ENCODE measurements at places on chromosomes 16 and 17.

DNA sequence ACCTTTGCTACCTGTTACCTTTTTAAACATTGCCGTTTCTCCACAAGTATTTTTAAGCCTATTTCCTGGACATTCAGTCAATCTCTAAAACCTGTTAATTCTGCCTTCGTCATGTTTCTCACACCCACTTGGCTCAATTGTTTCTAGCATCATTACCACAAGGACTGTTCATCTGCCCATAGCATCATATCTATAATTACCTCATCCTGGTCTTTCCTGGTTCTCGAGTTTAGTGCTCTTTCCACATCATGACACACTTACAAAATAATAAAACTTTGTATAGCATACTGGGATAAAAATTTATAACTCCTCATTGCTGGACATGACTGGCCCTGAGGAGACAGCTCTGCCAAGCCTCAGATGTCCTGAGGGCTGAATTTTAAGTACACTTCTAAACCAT lies 104.8 kb downstream of the CYB561 start:
- DNase-seq: no peak

DNA sequence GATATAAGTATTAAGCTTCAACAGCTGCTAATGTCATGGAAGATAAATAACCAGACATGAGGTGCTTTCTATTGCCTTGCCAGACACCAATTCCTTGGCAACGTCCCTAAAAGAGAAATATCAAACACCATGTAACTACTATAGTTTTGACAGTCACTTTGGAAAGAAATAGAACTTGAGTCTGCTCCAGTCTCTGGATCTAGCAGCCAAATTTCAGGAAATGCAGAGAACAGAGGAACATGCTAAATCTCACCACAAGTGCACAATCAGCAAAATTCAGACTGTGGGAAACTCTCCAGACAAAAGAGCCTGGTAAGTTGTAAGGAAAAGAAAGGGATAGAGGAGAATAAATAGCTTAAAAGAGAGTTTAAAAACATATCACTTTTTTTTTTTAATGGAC lies 28.4 kb upstream of the TANC2 start:
- DNase-seq: no peak

GRCh38 chr17:5035315-5035714 lies at the start of gene SLC52A1:
TSS of gene SLC52A1 (minus strand) at chr17:5035426. CDS start at chr17:5034606, 820 bp downstream.
- DNase-seq: no peak

- no peak for DNase-seq
Measured at GRCh38 chr16:74825016-74825415, 50.4 kb upstream of the FA2H start.

GRCh38 chr17:42034059-42034458 lies 14.2 kb downstream of the NKIRAS2 start:
- DNase-seq: no peak

DNA sequence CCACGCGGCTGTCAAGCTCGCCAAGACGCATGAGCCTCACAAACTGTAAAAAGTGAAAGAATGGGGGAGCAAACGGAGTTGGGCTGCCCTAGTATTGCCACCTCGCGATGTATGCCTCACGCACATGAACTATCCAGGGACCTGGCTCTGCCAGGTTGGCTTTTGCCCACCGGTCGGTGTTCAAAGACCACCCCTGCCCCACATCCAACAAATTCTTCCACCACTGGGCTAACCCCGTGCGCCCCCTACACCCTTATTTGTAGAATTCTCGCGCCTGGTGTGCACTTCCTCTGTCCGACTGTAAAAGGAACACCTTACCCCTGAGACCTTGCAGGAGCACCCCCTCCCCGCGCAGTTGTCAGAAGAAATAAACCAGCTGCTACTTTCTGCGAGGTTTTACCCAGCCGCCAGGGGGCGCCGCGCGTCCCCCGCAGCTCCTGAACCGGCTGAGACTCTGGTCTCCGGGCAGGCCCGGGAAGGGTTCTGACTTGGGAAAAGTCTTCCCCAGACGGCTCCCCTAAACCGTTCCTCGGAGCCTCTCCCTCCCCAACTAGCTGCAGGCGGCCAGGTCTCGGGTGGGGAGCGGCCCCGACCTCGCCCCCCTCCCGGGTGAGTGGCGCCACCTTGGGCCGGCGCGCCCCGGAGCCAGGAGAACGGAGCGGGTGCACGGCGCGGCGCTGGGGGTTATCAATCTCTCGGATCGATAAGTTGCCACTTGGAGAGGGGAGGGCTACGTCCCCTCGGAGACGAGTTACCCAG lies 1.7 kb upstream of the ZNF423 start:
- DNase-seq: peak; percentile 47

DNA sequence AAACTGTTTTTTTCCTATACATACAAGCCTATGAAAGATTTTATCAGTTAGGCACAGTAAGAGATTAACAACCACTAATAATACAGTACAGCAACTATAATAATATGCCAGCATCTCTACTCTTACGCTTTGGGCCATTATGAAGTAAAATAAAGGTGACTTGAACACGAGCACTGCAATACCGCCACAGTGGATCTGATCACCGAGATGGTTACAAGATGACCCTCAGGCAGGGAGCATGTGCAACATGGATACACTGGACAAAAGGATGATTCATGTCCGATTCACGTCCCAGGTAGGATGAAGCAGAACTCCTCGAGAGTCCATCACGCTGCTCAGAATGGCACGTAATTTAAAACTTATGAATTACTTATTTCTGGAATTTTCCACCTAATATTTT lies 10.5 kb downstream of the PELP1 start:
- no peak for DNase-seq

- DNase-seq: no peak
Measured at GRCh38 chr17:82507631-82508175, 11.8 kb upstream of the FOXK2 start.

DNA sequence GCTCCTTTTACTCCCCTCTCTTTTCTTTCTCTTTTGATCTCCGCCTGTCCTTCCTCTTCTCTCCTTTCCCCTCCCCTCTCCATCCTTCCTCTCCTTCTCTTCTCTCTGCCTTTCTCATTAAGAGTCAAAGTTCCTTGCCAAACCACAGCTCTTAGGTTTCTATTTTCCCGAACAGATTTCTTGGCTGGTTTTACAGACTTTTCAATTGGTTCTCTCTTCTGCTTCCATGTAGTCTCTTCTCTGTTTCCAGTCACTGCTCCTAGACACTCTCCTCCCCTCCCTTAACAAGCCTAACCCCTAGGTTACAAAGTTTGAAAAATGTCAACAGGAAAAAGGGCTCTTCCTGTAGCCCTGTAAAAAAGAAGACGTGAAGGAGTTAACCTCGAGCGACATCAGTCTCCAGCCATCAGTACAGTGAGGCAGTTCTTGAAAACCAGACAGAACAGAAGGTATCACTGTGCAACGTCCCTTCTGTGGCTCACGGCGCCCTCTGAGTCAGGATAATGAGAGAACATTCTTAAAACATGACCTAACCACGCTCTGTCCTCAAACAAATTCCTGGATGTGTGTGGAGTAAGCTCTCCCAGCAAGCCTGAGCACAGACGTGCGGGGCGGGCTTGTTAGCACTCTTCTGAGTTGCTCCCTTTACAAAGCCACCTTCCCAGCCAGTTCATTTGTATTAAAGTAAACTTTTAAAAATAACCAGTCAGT lies 11.6 kb upstream of the MARCHF10 start:
- no peak for DNase-seq

DNA sequence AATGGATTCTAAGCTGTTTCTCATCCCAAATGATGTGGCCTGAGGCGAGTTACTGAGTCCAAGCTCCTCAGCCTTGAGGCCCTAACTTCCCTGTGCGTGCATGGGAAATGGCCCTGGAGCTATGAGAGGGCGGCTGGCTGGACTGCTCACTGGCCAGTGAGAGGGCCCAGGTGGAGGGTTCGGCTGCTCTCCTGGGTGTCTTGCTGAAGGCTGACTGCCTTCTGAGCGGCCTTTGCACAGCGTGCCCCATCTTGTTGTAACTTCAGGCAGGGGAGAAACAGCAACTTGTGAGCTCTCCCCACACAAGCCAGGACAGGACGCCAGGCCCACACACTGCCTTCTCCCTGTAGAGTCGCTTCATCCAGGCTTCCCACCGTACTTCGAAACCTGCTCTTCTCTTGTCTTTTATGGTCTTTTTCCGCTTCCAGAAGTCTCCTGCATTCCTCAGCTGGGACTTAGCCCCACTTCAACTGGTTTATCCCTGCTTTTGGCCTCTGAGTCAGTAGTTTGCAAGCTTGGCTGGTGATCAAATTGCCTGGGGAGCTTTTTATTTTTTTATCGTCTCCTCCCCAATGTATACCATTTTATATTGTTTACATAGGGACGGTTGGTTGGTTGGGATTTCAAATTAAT lies 13.3 kb downstream of the CDH3 start:
- no peak for DNase-seq

GRCh38 chr17:16880121-16880842 lies 91.6 kb downstream of the TNFRSF13B start:
- DNase-seq: no peak

DNA sequence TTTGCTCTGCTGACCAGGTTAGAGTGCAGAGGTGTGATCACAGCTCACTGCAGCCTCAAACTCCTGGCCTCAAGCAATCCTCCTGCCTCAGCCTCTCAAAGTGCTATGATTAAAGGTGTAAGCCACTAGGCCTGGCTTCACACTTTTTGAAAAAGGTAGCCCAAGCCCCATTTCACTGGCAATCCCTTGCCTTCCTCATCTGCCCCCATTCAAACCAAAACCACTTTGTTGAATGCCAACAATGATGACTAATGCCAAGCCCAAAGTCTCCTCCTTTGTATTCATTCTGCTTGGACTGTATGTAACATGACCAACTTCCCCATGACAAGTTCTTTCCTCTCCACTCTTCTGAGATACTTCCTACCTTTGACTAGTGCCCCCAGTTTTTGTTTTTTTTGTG lies 33.1 kb downstream of the N4BP1 start:
- DNase-seq: no peak

DNA sequence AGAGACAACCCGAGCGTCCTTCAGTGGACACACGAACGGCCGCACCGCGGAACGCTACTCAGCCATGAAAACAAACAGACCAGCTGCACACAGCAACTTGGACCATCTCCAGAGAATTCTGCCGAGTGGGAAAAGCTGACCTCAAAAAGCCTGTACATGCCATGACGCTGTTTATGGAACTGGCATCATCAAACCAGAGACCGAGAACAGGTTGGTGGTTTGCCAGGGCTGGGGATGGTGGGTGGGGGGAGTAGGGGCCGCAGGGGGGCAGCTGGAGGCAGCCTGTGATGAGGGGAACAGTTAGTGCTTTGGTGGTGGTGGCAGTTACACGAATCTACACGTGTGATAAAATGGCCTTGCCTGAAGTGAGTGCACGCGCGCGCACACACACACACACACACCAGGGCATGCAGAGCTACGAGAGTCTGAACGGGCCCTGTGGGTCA lies 169.8 kb downstream of the LAT start:
- DNase-seq: no peak

DNA sequence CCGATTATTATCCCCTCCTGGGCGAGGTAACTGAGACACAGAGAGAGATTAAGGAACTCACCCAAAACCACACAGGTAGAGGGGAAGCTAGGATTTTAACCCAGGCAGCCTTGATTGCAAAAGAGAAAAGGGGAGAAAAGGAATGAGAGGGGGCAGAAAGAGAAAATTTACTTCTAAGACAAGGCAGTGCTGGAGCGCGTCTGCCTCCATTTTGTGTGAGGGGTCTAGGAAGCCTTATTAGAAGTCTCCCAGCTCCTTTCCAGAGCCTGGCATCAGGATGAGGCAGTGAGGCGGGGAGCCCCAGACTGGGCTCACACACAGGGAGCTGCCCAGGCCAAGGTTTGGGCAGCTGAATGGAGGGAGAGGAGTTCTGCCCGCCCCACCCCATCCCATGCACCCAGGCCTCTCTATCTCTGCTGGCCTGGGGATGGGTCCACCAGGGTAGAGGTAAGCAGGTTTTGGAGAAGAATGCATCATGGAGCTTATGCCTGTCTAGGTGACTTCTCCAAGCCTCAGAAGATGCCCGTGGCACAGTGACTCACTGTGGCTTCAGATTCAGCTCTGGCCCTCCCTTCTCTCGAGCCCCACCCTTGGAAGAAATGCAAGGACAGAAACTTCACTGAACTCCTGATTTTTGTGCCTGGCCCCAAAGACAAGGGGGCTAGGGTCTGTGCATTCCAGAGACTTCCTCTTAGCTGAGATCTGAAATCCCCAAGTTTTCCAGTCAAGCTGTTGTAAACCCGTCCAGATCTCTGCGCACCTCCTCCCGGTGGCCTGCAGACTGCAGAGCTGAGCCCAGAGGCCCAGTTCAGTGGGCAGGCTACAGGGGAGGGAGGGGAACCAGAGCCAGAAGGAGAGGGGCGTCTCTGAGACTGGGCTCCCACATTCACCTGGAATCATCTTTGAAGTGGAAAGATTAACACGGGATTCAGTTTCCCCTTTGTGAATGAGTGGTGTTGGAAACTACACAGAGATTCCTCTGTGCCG lies 95.1 kb upstream of the CDH5 start:
- DNase-seq: no peak

- DNase-seq: no peak
Measured at GRCh38 chr16:88734361-88734728, 28.0 kb downstream of the CTU2 start.

DNA sequence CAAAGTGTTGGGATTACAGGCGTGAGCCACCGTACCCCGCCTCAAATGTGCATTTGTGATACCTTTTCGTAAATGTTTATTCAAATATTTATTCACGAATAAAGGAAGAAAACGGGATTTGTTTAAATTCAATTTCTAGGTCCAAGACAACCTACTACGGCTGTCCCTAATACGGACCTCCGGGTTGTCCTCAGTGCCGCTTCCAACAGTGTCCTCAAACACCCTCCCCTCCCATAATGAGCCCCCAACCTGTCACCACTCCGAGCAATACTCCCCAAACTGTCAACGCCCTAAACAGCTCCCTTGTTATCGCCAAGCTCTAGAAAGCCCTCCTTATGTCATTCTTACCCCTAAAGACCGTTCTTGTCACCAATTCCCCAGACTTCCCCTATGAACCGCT lies 539 bp upstream of the GABARAPL2 start:
- no peak for DNase-seq

DNA sequence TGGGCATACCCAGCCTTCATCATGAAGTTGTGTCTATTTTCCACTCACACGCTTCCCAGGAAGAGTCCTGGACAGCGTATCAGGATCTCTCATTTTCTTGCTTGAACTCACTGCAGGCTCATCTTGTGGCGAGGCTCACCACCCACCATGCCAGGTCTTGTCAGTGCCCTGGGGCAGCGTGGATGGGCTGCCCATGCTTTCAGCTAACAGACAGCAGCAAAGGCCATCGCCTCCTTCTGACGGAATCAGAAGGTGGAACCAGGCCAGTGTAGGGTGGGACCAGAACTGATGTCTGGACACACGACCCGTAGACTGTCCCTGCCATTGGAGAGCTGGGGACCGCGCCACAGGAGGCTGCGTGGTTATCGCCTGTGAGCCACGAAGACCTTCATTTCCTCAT lies 169.4 kb downstream of the FOXL1 start:
- no peak for DNase-seq

GRCh38 chr17:77487677-77488530 lies 347.1 kb downstream of the SEC14L1 start:
- no peak for DNase-seq

GRCh38 chr16:68065716-68066305 lies 19.4 kb upstream of the NFATC3 start:
- DNase-seq: no peak

GRCh38 chr17:7183433-7184090 lies 4.4 kb upstream of the ASGR1 start:
- DNase-seq: no peak

Data from activated naive CD4-positive, alpha-beta T cell treated with anti-CD3 and anti-CD28 coated beads, Interleukin-2, amount 50 U/mL, for 16 hours (primary cell).